ENCODE measurements at places on chromosomes 7 and 10.

GRCh38 chr7:141593134-141593533 is 41.9 kb downstream of the AGK start:
- no peak for DNase-seq

GRCh38 chr7:129388333-129389098 is 45.7 kb upstream of the STRIP2 start:
- no peak for DNase-seq

DNA sequence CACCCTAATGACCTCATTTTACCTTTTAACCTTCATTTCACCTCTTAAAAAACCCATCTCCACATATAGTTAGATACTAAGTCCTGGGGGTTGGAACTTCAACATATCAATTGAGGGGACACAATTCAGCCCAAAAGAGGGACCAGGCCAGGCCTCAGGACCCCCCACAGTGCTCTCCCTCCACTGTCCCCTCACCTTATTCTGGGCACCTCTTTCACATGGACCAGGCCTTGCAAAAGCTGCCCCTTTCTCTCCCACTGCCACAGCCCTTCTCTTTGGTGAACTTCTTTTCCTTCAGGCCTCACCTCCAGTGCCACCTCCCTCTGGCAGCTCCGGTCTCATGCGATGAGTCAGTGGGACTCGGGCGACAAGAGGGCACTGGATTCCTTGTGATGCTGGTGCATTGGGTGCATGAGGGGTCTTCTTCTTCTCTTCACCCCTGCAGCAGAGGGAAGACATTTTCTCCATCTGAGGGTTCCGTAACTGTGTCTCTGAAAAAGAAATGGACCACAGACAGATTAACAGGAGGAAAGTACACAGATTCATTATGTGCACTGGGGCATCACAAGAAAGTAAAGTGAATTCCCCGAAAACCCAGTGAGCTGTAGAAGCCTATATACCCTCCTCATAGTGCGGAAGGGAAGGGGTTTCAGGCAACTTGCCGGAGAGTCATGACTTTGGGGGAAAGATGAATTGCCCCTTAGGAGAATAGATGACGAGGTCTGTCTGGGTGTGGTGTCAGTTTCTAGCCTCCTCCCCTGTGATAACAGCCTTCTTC is 288.7 kb upstream of the IGFBP3 start:
- DNase-seq: no peak

DNA sequence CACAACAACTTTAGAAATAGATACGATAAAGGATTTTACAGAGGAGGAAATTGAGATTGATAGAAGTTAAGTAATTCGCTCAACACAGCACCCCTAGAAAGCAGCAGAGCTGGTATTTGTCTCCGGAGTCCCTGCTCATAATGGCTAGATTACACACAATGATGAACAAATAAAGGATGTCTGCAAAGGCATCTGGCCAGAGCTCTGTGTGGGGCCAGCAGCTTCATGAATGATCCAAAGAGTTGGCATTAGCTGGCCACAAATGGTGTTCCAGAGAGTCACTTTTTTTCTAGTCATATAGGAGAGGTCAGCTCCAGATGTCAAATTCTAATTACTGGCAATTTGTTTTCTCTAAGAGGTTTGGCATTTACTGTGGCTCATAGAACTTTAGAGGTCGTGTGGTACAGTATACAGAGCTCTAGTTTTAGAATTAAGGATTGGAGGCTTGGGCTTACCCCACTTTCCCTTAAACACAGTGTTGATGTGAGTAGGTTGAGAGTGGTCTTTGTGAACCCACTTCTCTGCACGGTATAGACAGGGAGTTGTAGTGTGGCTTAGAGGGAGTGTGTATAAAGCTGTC is 186.2 kb downstream of the BICC1 start:
- DNase-seq: no peak

DNA sequence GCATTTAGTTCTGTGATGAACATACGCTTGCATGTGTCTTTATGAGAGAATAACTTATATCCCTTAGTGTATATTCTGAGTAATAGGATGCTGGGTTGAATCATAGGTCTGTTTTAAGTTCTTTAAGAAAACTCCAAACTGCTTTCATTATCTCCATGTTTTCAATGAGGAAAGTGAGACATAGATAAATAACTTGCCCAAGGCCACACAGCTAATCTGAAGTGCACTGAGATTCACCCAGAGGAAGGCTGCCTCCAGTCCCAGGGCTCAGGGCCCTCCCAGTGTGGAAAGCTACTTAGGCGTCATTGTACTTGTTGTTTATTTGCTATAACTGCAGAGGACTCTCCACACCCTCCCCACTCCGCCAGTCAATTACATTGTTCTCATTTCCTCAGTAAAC is 126.7 kb downstream of the INHBA start:
- DNase-seq: no peak

- DNase-seq: no peak
Observed at GRCh38 chr7:105279688-105280007, 109.1 kb downstream of the SRPK2 start.

GRCh38 chr10:128084364-128084763 is 41.9 kb downstream of the MKI67 start:
- DNase-seq: no peak

- DNase-seq: no peak
Observed at GRCh38 chr10:110923856-110924493, 4.6 kb downstream of the SHOC2 start.

DNA sequence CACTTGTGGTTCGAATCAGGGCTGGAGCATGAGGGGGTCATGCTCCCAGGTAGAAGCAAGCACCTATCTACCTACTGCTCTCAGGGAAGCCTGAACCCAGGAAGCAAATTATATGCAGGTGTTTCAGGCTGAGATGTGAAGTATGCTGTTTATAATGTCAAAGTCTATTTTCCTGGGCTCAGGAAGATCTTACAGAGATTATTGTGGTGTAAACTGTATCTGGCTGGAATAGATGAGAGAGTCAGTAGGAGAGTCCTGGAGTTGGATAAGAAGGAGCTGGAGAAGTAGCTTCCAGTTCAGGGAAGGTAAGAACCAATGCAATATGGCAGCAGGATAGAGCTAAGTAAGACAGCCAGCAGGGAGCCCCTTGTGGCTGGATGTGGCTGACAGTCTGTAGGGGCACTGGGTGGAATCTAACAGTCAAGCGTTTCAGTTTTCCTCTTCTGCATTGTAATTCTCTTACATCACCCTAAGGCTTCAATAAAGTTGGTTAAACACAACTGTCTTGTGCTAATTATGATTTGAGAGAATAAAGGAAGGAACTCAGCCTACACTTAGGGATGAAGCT is 105.9 kb upstream of the EEPD1 start:
- no peak for DNase-seq

DNA sequence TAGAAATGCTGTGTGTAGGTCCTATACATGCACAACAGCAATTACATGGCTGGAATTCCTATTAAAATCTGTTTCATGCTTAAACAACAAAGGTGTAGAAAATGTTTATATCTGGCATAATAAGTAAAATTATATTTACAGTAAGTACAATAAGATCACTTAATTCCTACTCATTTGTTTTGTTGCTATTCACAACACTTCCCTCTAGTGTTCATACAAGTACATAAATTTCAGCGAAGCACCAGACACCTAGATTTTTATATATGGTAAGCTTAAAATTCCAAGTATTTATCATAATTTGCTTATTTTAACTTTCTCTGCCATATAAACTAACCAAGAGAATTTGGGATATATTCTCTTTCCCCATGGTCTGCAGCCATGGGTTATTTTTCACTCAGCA is 51.8 kb upstream of the ANK3 start:
- DNase-seq: no peak

- no peak for DNase-seq
Observed at GRCh38 chr7:130697820-130698219, 11.5 kb upstream of the TSGA13 start.

DNA sequence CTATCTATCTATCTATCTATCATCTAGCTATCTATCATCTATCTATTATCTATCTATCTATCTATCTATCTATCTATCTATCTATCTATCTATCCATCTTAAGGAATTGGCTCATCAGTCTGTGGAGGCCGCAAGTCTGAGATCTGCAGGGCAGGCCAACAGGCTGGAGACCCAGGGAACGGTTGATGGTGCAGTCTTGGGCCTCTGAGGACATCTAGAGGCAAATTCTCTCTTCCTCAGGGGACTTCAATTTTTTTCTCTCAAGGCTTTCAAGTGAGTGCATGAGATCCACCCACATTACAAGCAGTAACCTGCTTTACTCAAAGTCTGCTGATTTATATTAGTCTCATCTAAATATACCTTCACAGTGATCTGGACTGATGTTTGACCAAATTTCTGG is 197.0 kb downstream of the GLRX3 start:
- no peak for DNase-seq

DNA sequence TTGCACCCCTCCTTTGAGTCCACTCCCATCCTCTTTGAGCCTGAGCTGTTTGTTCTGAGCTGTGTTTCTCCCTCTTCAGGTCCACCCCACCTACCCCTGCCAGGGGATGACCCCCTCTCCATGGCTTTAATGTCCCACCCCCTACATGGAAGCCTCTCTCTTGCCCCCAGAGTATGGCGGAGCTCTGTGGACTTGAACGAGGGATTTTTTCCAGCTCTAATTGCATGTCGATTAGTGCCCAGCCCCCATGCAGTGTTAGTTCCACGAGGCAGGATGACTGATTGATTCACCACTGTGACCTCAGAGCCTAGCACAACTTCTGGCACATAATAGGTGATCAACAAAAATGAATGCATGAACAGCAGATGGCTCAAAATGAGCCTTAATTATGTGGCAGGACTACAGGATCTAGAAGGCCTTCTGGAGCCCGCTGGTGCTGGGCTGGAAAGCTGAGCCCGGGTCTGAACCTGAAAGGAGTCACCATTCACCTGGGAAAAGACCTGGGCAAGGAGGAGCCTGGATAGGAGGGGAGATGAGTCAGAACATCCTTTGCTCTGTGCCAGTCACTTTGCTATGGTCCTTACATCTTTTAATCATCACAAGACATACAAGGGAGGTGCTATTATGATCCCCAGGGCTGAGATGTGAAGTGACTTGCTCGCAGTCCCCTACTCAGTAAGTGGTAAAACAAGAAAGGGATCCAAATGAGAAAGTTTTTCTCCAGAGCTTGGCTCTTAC is 17.1 kb upstream of the SLC18A2 start:
- no peak for DNase-seq

- DNase-seq: no peak
Observed at GRCh38 chr10:89785095-89785494, 83.7 kb downstream of the KIF20B start.

DNA sequence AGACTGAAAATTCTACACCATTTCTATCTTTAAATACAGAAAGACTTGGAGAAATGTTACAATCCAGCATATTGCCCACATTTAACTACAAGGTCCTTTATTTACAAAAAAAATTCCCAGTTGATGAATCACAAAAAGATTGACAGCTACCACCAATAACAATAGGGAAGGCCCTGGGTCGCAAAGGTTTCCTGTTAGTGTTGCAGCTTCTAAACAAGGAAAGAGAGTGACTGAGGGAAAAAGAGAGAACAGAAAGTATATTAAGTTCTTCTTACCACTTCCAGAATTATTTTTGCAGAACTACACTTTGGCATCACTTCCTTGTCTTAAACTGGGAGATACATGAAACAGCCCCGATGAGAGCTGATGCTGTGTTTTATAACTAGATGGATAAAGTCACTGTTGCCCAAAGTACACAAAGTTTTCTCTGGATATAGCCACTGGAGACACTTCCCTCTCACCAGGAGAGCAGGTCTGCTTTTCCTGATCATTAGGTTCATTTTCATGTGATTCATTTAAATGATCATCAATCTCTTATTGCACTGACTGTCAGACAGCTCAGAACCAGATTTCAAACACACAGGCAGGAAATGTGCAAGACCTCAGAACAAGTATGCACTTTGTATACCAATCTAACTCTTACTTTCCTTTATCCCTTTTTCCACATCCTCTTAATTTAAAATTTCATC is 57.0 kb downstream of the SHTN1 start:
- DNase-seq: no peak

DNA sequence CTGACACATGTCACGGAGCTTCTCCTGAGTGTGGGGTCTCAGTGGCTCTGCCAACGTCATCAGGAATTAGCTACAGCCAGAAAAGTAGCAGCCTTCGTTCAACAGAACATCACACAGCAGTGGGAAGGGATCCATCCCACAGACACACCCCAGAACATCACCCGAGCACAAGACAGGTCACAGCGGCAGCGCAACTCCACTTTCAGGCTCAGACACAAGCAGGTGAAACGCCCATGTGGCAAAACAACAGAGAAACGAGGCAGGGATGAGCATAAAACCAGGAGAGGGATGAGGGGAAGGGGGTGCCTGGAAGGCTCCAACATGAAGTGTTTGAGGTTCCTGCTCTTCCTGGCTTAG is 44.8 kb downstream of the CAMK2B start:
- no peak for DNase-seq

GRCh38 chr7:105270117-105270516 is 118.6 kb downstream of the SRPK2 start:
- no peak for DNase-seq

DNA sequence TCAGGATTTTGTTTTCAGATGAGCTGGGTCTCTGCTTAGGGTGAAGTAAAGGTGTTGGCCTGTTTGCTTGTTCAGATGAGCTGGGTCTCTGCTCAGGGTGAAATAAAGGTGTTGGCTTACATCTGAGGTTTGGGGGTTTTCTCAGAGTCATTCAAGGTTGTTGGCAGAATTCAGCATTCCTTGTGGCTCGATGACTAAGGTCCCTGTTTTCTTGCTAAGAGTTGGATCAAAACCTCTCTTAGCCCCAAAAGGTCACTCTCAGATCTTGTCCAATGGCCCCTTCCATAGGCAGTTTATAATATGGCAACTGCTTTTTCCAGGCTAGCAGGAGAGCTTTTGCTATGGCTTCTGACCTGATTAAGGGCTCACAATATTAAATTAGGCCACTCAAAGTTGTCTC is 106.6 kb downstream of the ADAM22 start:
- DNase-seq: no peak

- no peak for DNase-seq
Observed at GRCh38 chr10:103127241-103127640, 65.8 kb downstream of the NT5C2 start.

- DNase-seq: no peak
Observed at GRCh38 chr7:45884136-45884535, 4.2 kb upstream of the IGFBP1 start.

DNA sequence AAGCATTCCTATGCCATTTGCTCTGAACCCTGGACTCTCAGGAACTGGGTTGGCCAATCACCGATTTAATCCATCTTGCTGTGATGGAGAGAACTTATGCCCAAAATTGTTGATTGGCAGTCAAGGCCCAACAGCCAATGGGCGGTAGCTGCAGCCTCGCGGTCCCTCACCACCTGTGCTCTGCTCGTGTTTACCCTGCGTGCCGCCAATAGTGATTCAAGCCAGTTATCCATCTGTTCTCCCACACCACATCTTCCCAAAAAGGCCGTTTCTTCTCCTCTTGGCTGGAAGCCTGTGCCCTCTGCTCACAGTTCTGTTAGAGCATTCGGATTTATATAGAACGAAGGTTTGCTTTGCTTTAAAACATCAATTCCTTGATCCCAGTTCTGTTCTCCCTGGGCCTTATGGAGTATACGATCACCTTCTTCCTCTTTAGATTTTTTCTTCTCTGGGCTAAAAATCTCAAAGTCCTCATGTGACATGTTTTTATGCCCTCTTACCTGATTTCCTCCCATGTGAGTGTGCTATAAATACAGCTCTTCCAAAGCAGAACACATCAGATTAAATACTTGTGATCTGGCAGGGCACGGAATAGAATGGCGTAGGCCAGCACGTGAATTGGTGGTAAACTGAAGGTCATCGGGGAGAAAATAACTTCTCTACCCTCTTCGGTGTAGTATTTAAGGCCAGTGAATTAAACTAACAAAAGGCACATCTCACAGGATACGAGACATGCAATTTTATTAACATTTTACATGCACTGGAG is 212.8 kb downstream of the NSUN6 start:
- no peak for DNase-seq
